Islet precursor cell (in vitro differentiated cells): ENCODE measurements at places on chromosomes 5 and 9.

GRCh38 chr9:131503626-131504465, 1.1 kb downstream of the POMT1 start:
- no peak for DNase-seq

DNA sequence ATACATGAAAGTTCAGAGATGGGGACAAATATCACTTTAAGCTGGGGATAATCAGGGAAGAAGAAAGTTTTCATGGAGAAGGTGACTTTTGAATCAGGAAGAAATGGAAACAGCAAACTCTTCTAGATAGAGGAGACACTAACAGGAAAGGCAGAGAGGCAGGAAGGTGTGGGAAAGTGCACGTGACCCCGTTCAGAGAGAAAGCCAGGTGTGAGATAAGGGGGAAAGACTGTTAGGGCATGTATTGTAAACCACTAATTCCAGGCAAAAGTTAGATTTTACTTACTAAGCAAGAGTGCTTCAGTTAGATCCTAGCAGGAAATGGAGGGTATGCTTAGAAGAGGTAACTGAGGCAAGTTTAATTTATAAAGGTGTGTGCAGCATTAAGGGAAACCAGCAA, 58.5 kb downstream of the PDCD1LG2 start:
- DNase-seq, result no peak

- peak; percentile 71 for DNase-seq
These were observed 63.9 kb downstream of the PRRT1B start for GRCh38 chr9:131609099-131609830.

GRCh38 chr9:131467214-131467935, 35.3 kb upstream of the POMT1 start:
- peak; percentile 30 for DNase-seq

DNA sequence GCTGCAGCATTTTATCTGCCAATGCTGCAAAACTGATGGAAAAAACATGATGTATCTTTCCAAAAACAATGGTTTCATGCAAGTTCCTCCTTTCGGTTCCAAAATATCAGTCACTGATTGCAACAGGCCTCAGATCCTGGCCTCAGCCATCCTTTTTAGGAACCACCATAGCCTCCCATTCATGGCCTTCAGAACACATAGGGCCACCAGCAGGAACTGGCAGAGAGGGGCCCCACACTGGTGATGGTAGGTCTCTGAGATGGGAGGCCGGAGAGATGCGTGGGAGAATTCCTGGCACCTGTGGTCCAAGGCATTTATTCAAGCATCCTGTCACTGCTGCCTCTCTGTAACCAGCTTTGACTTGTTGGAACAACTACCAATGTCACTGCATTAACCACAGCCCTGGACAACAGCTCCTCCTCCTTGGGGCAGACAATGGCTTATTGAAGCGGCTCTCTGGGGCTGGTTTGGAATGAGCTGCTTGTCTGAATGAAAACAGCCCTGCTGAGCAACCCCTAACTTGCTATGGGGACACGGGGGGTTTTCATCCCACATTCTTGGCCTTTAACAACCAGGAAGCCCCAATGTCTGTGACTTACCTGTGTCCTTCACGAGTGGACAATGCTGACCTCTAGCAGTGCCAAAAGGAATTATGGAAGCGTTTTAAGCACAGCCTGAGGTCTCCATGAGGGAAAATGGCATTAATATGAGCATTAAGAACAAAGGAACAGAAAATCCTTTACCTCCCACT, 108.1 kb downstream of the LHFPL2 start:
- peak; percentile 70 for DNase-seq

DNA sequence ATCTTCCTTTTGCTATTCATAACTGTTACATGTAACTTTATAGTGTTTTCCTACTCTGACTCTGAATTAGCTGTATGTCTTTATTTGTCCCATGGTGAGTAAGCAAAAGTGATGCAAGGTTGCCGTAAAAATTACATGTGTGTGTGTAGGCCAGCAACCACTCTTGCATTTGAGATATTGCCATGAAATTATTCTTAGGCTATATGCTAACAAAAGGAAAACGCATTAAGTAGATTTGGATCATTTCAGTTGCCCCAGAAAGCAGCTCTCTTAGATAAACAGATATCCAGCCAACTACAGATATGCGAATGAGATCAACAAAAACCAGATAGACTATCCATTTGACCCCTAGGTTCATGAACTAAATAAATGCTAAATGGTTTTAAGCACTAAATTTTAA, 73.6 kb downstream of the CYLC2 start:
- no peak for DNase-seq

DNA sequence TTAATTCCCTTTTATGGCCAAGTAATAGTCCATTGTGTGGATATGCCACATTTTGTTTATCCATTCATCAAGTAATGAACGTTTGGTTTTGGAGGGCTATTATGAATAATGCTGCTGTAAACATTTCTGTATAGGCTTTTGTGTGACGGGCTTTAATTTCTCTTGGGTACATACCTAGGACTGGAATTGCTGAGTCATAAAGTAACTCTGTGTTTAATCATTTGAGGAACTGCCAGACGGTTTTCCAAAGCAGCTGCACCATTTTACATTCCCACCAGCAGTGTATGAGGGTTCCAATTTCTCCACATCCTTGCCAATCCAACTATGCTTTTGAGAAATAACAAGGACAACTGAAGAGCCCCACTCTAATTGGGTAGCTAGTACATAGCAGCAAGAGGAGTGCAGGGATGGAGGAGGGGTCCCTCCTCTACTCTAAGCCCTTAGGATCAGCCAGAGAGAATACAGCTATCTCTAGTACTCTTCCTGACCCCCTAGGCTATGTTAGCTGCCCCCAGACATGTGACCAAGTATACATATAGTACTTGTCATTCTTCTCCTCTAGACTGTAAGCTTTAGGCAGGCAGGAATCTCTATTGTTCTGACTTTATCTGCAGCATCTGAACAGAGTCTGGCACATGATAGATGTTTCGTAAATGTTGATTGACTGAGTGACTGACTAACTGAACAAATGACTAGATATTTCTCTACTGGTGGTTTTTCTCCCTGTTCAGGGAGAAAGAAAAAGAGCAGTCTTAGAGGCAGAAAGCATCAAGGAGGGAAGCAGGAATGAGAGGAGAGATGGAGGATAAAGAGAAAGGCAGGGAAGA, 22.1 kb upstream of the MATR3 start:
- no peak for DNase-seq

- DNase-seq, result no peak
These were observed 273.2 kb upstream of the PRDM9 start for GRCh38 chr5:23234197-23234596.

DNA sequence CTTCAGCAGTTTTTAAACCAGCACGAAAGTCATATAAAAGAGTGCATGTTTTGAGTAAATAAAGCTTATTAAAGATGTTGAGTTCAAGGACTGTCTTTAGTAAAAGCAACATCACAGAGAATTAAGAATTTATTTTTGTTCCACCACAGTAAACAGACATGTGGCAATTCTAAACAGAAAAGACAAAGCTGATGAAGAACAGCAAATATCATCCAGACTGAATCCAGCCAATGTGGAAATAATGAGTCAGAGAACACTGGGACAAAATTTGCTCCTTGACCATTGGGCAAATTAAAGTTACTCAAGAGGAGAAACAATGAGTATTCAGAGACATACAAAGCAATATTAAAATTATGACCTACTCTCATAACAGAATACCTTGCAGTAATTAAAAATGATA, 28.8 kb downstream of the OR2K2 start:
- DNase-seq, result no peak

GRCh38 chr5:15904899-15905830, 274.4 kb downstream of the MARCHF11 start:
- DNase-seq, result no peak

- DNase-seq, result no peak
These were observed 330.5 kb upstream of the ZNF462 start for GRCh38 chr9:106532306-106533015.

- DNase-seq, result no peak
These were observed 105.2 kb downstream of the LIFR start for GRCh38 chr5:38451074-38451725.

GRCh38 chr5:169415948-169416347, 115.0 kb upstream of the SLIT3 start:
- DNase-seq, result no peak

- DNase-seq, result no peak
These were observed 55.8 kb downstream of the PTTG1 start for GRCh38 chr5:160477266-160477970.

DNA sequence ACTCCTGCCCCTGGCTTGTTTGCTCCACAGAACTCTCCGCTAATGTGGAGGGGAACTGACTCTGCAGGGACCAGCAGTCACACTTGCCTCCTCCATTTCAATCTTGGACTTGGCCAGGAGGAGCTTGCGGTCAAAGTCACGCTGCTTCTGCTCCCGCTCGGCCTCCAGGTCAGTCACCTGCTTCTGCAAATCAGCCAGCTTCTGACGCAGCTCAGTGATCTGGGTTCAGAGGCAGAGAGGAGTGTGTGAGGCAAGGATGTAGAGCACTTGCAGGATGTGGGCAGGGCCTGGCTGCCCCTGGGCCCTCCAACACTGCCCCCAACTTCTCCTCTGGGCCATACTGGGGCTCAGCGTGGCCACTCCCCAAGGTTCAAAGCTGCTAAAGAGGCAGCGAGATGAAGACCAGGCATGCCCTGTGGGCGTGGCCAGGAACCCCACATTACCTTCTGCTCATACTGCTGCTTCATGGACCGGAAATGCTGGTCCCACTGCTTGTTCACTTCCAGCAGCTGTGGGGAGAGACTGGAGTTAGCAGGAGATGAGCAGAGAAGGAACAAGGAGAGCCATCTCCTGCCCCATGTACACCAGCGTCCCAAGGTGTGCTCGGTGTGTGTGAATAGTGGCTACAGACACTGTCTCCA, 22.2 kb downstream of the GPX3 start:
- no peak for DNase-seq

DNA sequence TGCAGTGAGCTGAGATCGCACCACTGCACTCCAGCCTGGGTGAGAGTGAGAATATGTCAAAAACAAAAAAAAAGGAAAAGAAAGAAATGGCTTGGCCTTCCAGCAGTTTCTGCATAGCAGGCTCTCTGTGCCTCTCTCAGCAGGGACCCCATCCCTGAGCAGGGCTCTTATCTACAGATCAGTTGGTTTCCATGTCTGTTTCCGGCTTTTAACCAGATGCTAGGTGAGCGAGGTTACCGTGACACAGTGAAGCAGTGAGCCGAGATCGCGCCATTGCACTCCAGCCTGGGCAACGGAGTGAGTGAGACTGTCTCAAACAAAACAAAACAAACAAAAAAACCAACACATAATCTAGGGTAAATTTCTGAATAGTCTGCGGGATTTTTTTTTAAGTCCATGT, 51.4 kb downstream of the COL5A1 start:
- no peak for DNase-seq

- DNase-seq, result no peak
These were observed 86.1 kb downstream of the TLE4 start for GRCh38 chr9:79657891-79658290.

DNA sequence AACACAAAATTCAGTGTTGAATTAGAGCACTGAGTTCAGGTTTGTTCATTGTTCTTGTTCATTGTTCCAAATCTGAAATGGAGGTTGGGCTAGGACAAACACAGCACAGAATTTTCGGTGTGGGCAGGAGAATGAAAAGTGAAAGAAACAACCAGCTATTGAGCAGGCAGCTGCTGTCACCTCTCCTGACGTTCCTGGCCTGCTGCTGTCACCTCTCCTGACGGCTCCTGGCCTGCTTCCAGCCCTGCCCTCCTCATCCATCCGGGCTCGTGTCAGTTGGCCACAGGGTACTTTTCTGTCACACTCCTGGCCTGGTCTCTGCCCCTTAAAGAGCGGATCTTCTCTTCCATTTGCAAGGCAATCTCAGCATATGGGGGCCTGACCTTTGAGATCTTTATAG, 45.2 kb upstream of the CKMT2 start:
- DNase-seq, result no peak

- no peak for DNase-seq
These were observed 70.8 kb downstream of the RAB24 start for GRCh38 chr5:177232761-177233160.

DNA sequence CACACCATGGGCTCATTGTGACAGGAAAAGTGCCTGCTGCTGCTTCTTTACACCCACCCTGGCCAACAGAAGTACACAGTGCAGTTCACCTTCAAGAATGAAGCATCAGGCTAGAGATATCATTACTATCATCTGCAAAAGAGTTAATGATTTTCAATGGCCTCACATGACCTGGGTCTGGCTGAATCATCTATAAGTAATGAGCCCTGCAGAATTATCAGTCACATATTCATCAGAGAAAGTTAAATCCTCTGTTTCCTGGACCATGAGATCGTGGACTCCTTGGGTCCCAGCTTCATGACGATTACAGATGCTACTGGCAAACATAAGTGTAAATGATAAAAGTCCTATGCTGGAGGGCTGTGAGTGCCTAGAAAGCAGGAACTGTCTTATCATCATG, 8.3 kb downstream of the BAG1 start:
- DNase-seq, result no peak

GRCh38 chr5:160979385-160979784, 127.4 kb upstream of the ATP10B start:
- no peak for DNase-seq

- DNase-seq, result peak; percentile 46
These were observed 181.5 kb downstream of the IRX2 start for GRCh38 chr5:2569774-2570542.

DNA sequence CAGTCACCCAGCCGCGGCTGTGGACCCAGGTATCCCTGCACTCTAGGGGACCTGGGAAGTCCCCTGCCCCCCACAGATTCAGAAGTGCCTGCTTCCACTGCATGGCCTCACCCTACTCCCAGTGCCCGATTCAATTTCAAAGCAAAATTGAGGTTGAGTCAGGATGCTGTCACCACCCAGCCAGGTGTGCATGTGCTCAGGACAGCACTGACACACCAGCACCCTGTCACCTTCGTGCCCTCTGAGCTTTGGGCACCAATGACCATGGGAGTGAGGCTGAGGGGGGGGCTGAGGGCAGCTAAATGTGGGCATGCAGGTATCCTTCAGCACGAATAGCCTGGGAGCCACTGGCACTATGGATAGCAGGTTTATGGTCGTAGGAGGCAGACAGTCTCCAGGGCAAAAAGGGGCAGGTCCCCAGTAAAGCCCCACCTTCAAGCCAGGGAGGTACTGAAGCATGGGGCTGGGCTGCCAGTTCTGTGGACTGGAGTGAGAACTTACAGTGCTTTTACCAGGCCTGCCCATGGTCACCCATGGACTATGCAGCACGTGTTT, 1151.6 kb upstream of the CDH6 start:
- no peak for DNase-seq

DNA sequence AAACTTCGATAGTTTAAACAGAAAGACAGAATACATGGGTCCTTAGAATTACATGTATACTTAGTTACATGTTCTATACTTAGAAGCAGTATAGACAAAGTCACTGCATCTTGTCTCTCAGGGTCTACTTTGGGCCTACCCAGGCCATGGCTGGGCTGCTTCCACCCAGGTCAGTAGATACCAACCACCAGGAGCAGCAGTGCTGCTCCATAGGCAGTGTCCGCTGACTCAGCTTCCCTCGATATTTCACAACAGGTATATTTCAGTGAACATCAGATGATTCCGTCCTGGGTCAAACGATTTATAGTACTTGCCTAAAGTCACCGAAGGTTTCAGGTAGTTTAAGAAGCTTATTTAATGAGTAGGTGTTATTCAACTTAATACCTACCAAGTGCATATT, 18.0 kb downstream of the IARS1 start:
- no peak for DNase-seq
